GM19239 (cell line): ENCODE measurements at places on chromosomes 4 and X.

DNA sequence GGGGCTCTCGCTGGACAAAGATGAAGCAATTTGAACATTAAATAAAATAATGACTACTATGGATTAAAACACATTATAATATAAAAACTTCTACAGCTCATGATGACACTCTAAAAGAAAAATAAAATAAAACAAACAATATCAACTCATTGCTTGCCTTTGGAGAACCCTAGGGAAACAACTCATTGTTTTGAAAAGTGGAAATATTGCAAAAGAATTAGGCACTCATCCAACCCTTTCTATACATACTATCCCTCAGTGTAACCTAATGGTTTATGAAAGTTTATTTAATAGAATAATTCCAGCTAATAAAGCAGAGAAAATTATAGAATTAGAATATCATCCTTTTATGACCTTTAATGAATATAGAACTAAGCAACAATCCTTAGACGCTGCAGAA lies 718 bp downstream of the RAB40A start:
- DNase-seq, result no peak

- no peak for DNase-seq
Measured at GRCh38 chrX:13029887-13030771, 14.3 kb downstream of the FAM9C start.

GRCh38 chr4:161829591-161829990 lies 334.2 kb downstream of the FSTL5 start:
- DNase-seq, result no peak

GRCh38 chr4:25284466-25284865 lies 28.1 kb upstream of the ZCCHC4 start:
- DNase-seq, result no peak

GRCh38 chr4:12304905-12305304 lies 876.2 kb upstream of the HS3ST1 start:
- no peak for DNase-seq

- no peak for DNase-seq
Measured at GRCh38 chr4:33037464-33037863, 2317.3 kb downstream of the PCDH7 start.

DNA sequence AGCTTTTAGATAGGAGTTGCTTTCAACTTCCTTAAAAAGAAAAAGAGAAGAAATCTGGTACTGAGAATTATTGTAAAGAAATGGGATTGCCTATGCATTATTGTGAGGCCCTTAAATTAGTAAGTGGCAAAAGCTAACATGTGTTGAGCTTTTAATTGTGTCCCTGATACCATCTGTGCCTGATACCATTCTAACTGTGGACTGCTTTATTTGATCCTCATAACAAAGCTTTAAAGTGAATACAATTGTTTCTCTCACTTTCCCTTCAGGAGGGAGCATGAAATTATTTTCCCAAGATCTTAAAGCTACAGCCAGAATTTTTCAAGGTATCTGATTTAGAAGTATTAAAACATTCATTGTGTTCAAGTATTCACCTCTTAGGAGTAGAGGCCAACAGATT lies 9.9 kb downstream of the KCTD8 start:
- DNase-seq, result no peak

DNA sequence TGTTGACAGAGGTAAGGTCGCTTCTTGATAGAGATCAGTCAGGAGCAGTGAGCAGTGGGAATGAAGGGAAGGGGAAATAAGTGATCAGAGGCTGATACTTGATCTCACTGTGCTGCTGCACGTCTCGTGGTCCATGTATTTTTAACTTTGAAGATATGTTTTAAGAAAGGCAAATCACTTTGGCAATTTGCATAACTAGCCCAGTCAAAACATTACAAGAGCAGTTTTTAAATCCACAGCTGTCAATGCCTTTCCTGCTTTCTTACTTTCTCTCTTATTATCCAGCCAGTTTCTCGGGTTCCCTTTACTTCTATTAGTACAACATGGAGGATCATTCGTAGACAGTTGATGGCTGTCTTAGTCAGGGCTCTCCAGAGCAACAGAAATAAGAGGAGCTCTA lies 472.8 kb downstream of the TMA16 start:
- no peak for DNase-seq

DNA sequence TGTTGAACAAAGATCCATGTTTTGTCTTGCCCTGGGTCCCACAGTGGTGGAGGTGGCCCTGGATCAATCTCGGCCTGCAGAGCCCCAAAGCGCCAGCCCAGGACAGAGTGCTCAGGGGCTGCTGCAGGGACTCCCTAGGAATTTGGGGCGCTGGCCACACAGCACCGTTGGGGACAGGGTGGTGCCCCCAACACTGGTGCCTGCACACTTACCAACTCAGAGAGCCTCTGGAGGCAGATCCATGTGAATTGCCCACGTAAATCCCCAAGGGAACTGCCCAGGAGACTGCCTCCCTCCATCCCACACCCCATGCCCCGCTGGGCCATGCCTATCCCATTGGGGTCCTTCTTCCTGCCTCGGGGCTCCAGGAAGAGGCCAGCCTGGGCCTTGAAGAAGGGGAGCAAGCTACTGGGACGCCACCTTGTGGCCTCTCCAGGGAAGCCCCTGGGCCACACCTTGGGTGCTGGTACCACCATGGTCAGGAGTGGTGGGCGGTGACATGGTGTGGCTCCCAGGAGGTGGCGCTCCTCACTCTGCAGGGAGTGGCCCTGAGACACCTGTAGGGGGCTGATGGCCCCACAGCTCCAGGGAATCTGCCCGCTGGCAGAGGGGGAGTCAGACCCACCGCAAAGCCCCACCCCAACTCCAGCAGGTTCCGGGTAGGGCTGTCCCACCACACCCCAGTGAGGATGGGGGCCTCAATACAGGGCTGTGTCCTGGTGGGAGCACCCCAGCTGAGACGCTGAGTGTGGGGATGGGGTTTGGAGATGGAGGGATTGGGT lies 22.8 kb downstream of the CFAP99 start:
- peak; percentile 95 for DNase-seq

DNA sequence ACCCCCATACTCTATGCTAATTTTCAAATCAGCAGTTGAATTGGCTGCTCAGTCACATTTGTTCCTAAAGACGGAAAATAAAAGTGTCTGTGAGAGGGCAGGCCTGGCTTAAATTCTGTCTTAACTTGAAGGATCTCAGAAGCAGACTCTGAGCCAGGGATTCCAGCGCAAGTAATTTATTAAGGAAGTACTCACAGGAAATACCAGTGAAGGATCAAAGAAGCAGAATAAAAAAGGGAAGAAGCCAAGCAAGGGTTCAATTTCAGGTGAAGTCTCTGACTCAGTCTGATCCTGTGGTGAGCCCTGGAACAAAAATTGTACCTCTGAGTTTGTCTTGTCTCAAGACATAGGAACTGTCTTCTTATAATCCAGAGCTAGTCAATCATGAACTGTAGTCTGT lies 52.2 kb downstream of the IL1RAPL1 start:
- no peak for DNase-seq

DNA sequence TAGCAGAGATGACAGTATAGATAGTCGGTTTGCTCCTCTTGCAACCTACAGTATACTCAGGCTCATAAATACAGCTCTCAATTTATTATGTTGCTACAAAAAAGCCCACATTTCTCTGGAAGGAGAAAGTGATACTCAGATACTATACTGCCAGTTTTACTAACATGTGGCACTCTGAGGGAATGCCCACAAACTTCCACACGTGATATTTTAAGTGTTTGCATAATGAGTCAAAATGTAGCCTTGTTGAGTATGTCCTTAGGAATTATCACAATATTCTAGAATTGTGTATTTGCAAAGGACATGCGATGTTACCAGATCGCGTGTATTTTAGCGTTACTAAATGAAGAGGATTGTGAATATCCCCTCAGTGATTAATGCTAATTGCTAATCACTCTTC lies 929.1 kb downstream of the STIM2 start:
- no peak for DNase-seq

GRCh38 chr4:109248322-109248900 lies 54.0 kb downstream of the COL25A1 start:
- no peak for DNase-seq

- no peak for DNase-seq
Measured at GRCh38 chr4:84583876-84584380, 1.0 kb downstream of the CDS1 start.
